ENCODE measurements at places on chromosomes 5 and 9.

DNA sequence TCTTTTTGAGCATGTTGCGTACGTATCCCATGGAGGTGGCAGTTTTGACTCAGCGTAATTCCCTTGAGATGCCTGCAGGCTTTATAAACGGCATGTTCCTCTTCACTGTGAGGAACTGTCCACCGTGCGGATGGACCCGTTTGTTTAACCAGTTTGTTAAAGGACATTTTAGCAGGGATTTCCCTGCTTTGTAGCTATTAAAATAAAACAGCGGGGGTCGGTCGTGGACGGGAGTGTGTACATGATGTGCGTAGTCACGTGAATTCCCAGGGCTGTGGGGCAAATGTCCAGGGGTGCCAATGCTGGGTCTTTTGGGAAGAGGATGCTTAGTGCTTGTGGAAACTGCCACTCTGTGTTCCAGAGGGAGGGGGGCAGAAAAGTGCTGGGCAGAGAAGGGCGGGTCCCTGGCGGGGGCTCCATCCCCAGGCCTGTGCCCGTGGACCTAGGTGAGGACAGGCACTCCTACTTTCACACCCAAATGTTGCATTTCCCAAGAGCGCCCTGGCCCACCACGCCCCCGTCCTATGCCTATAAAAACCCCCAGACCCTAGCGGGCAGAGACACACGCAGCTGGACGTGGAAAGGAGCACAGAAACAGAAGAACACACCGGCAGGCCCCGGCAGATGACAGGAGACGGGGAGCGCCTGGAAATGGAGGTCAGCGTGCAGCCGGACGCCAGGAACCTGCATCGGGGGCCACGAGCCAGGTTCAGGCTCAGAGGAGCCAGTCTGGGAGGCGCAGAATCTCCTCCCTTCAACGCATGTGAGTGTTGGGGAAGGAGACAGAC, 4.0 kb upstream of the TERT start:
- no peak for DNase-seq

DNA sequence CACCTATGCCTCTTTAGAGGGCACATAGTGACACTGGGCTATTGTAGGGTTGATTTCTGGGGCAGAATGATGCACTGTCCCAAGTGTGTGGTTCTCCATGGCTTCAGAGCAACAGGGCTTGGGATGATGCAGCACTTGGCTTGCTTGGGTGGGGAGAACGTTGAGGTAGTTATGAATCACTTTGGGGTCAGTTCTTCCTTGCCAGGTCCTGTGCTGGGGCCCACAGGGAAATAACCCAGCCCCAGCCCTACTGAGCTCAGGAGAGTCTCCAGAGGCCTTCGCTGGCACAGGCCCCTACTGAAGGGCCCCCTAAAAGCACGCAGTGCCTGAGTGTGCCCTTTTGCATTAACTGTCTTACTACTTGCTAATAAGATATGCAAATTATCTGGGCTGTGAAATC, 24.2 kb downstream of the JADE2 start:
- no peak for DNase-seq

DNA sequence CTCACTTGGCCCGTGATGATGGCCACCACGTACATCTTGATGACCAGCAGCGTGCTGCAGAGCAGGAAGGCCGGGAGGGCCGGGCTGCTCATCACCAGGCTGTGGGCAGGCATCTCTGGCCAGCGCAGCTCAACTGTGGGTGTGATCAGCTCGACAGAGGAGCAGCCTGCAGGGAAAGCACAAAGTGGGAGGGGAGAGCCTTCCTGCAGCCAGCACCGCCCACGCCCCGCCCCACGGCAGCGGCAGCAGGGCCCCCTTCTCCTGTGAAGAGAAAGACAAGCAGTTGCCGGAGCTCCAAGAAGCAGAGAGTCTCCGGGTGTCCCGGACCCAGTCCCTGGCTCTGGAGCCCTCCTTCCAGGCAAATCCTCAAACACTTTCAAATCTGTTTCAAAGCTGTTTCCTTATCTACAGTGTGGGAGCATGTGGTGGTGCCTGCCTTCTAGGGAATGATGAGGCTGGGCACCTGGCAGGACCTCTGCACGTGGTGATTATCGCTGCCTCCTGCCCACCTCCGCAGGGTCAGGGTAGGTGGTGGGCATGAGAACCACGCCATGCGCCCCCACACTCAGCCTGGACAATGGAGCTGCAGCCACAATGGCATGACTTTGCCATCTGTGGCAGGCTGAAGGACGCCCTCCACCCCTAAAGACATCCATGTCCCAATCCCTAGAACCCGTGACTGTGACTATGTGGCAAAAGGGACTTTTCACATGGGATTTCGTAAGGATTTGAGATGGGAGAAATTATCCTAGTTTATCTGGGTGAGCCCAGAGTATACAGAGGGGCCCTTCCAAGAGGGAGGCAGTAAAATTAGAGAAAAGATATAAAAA, at the start of gene PTGES:
Gene PTGES, minus strand, starts transcription at position 143 of the 830 bp plus-strand sequence. Its CDS starts 30 bp downstream, at position 113.
- DNase-seq: peak; percentile 60

DNA sequence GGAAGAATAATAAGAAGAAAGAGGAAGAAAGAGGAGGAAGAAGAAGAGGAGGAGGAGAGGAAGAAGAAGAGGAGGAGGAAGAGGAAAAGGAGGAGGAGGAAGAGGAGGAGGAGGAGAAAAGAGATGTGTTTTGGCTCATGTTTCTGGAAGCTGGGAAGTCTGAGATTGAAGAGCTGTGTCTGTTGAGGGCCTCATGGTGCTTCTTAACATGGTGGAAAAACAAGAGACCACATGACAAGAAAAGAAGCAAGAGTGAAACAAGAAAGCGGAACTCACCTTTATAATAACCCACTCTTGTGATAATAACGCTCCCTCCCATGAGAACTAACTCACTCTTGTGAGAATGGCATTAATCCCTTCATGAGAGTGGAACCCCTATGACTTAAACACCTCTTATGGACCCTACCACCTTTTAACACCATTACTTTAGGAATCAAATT, 36.1 kb upstream of the RANBP6 start:
- no peak for DNase-seq
